Activated naive CD8-positive, alpha-beta T cell treated with anti-CD3 and anti-CD28 coated beads, Interleukin-2, amount 50 U/mL, for 16 hours (primary cell): ENCODE measurements at places on chromosomes 2 and 18.

- DNase-seq, result no peak
Observed at GRCh38 chr2:28250006-28250405, 142.7 kb upstream of the FOSL2 start.

DNA sequence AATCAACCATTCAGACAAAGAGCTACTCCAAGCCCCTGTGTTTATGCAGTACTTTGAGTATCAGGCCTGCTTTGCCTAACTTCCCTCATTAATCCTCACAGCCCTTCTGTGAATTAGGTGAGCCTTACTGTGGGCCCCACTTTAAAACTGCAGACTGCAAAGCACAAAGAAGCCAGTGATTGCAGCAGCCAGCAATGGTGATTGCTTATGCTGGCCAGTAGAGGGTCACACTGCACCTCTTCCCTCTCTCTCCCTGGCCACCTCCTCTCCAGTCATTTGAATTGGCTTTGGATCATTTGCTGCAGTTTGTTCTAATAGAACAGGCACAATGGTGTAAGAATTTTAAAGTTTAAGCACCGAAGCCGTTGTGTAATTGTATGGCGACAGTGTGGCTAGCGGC lies 229.9 kb downstream of the AGPS start:
- no peak for DNase-seq

DNA sequence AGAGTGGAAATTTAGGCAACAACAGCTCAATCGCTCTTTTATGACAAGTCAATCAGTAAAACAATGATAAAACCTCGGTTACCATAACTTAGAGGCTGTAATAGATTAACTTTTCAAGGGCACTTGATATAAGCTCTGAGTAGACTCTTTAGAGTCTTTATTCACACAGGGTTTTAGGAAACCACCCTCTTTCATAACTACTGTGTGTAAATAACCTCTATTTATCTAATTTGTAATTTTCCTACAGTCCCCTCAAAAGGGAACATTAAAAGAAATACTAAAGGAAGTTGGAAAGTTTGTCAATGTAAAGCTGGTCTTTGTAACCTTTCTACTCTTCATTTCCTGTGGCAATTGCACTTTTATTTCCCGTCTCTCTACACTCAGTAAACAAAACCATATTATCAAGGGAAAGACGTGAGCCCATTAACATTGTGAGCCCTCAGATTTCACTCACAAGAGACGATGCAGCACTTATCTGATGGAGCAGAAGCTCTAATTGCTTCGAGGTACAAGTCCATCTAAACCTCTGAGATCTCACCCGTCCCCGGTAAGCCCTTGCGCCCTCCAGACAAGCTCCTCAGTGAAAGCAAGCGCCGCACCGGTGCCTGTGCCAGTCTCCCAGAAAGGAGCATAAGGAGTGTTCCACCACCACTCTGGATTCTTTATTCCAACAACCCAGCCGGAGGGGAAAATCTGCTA lies 1.1 kb upstream of the HOXD1 start:
- DNase-seq, result no peak

GRCh38 chr2:149167001-149167780 lies 128.7 kb downstream of the LYPD6B start:
- DNase-seq, result peak; percentile 3

GRCh38 chr2:36197181-36197971 lies 158.2 kb upstream of the CRIM1 start:
- DNase-seq, result no peak

GRCh38 chr2:149719695-149720094 lies 132.1 kb upstream of the MMADHC start:
- no peak for DNase-seq

GRCh38 chr18:34951625-34952379 lies 89.4 kb upstream of the MAPRE2 start:
- no peak for DNase-seq

- no peak for DNase-seq
Observed at GRCh38 chr2:237540823-237541222, 25.6 kb upstream of the PRLH start.

DNA sequence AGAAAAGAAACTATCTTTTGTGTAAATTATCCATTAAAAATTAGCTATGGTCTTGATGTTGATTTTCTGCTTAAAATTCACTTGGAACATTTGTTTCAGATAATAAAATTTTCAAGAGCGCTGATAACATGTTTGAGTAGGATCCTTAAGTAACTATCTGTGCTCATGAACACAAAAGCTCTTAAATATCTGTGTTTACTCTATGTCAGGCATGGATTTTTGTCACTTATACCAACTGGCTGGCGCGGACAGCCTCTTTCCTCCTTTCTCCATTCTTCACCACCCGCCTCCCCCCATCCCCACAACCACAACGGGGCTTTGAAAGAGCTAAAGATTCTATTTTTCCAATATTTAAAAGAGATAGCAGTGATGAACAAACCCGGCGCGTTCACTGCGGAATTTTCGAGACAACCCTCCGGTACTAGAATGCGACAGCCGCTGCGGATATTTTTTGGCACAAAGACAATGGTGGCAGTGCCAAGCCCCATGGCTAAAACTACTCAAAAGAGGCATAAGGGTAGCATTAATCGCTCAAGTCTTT lies 181.5 kb downstream of the TCF4 start:
- DNase-seq, result no peak

GRCh38 chr2:21392649-21393048 lies 268.9 kb downstream of the TDRD15 start:
- DNase-seq, result no peak
